Progenitor cell of endocrine pancreas (in vitro differentiated cells): ENCODE measurements at places on chromosomes 1 and 21.

- H3K4me3 ChIP-seq, result no peak overlapping the region
- DNase-seq, result no peak
- peaks cover 15% of the 10 kb centered on the region for H3K36me3 ChIP-seq
- peaks cover 6% of the 10 kb centered on the region for H3K4me1 ChIP-seq
- H3K27ac ChIP-seq, result no peak overlapping the region
Observed at GRCh38 chr21:36759348-36760083, 60.6 kb downstream of the SIM2 start.

DNA sequence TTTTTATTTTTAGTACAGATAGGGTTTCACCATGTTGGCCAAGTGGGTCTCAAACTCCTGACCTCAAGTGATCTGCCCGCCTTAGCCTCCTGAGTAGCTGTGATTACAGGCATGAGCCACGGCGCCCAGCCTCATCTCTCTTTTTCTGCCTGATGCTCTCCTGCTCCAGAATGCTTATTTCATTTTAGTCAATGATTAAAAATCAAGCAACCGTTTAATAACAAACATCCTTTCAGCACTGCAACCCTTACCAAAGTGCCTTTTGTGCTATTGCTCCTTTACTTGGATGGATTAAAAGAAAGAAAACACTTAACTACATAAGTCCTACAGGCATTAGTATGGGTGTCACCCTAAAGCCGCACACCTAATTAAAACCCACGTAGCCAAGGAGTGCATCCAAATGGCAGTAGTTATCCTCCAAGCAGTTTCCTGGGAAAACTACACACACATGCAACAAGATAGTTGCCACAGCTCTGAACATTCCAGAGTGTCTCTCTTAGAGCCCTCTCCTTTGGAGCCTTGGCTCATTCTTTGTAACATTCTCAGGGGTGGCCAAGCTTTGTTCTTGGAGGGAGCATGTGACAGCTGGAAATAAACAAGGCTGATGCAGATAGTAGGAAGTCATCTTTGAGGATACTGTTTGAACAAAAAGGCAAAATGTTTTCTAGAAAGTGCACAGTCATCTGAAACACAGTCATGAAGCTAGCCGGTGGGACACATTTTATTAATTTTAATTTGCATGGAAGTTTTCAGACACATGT lies 51.2 kb downstream of the KCNJ15 start:
- no peaks in the 10 kb centered on the region for H3K36me3 ChIP-seq
- no peak for DNase-seq
- H3K27me3 ChIP-seq, result no peaks in the 10 kb centered on the region
- H3K4me3 ChIP-seq, result no peak overlapping the region
- H3K27ac ChIP-seq, result no peak overlapping the region
- peaks cover 2% of the 10 kb centered on the region for H3K4me1 ChIP-seq

- no peak overlapping the region for H3K4me3 ChIP-seq
- DNase-seq, result no peak
- H3K36me3 ChIP-seq, result no peaks in the 10 kb centered on the region
- H3K27ac ChIP-seq, result no peak overlapping the region
- H3K4me1 ChIP-seq, result no peaks in the 10 kb centered on the region
Observed at GRCh38 chr1:41586230-41586629, 101.7 kb upstream of the EDN2 start.

DNA sequence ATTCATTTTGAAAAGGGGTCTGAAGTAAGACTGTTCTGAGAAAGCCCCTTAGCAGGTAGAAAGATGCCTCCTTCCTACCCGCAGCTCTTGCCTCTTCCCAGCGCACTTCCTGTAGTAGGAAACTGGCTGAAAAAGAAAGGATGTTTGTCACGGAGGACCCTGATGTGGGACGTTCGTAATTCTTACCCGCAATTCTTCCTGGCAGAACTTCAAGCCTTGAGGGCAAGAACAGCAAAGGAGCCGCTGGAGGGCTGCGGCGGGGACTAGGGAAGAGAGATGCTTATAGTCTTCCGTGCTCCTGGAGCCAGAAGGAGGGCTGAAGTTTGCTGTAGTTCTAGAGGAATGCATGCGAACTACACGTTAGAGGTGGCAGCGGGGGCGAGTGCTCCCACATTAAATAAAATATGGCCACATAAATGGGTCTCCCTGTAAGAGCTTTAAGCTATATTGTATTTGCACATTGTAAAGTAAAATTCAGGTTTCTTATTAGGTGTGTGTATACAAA lies 6.3 kb downstream of the C1orf53 start:
- H3K4me1 ChIP-seq, result peaks cover 13% of the 10 kb centered on the region
- no peaks in the 10 kb centered on the region for H3K36me3 ChIP-seq
- H3K4me3 ChIP-seq, result no peak overlapping the region
- no peak for DNase-seq
- H3K27me3 ChIP-seq, result peaks cover 97% of the 10 kb centered on the region

- DNase-seq, result no peak
- H3K36me3 ChIP-seq, result no peaks in the 10 kb centered on the region
- H3K4me1 ChIP-seq, result no peaks in the 10 kb centered on the region
- no peak overlapping the region for H3K4me3 ChIP-seq
- H3K27me3 ChIP-seq, result peaks cover 56% of the 10 kb centered on the region
Observed at GRCh38 chr1:22319608-22320007, 132.0 kb upstream of the ZBTB40 start.

- H3K27me3 ChIP-seq, result no peaks in the 10 kb centered on the region
- peak overlapping the region; percentile 8 for H3K4me3 ChIP-seq
- DNase-seq, result no peak
- H3K4me1 ChIP-seq, result peaks cover 64% of the 10 kb centered on the region
Observed at GRCh38 chr1:230210326-230210980, 143.4 kb downstream of the GALNT2 start.

DNA sequence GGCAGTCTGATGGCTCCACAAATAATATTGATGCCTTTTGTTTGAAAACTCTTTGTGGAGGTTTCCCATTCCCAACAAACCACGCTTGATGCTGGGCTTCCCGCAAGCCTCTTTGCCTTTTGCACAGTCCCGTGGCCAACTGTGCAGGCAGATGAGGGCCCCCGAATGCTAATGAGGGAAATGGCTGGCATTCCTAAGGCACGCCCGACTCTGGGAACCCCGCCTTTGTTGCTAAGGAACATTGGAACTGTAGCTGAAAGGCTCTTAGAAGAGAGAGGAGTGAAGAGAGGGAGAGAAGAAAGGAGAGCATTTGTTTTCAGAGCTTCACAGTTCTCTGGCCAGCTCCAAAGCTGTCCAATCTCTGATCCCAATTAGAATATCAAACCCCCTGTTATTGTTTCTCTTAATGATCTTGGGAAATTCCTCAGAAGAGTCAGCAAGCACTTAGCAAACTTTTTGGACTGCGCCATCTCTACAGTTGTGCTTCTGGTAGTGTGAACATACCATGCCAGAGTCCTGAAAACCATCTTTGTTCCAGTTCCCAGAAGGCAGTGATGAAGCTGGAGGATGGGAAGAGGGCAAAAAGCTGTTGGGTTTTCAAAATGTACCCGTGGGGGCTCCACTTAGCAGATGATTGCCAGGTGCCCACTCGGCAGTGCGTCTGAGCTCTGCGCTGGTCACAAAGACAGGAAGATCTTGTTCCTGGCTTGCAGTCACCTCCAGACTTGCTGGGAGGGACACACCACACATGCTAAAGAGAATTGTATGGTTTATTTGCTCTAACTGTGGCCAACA lies 60.1 kb upstream of the CYP2J2 start:
- H3K4me3 ChIP-seq, result no peak overlapping the region
- no peaks in the 10 kb centered on the region for H3K4me1 ChIP-seq
- peaks cover 7% of the 10 kb centered on the region for H3K27me3 ChIP-seq
- DNase-seq, result no peak
- no peaks in the 10 kb centered on the region for H3K36me3 ChIP-seq
- no peak overlapping the region for H3K27ac ChIP-seq

DNA sequence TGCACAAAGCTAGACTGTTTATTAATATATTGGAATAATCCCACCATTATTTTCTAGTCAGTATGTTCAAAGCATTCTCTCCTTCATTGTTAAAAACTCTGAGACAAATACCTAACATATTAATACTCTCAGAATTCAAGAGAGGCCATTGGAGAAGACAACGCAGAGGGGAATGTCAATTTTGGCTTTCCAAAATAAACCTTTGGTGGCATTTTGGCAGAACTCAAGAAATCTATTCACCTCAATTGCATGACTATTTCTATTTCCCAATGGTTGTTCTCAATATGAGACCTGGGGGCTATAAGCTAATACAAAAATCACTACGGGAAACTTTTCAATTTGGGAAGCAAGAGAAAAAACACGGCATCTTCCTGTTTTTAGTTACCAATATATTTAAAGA lies 58.5 kb downstream of the RUSC1 start:
- H3K36me3 ChIP-seq, result peaks cover 24% of the 10 kb centered on the region
- H3K4me1 ChIP-seq, result peaks cover 6% of the 10 kb centered on the region
- H3K27ac ChIP-seq, result no peak overlapping the region
- no peak for DNase-seq
- H3K27me3 ChIP-seq, result no peaks in the 10 kb centered on the region

DNA sequence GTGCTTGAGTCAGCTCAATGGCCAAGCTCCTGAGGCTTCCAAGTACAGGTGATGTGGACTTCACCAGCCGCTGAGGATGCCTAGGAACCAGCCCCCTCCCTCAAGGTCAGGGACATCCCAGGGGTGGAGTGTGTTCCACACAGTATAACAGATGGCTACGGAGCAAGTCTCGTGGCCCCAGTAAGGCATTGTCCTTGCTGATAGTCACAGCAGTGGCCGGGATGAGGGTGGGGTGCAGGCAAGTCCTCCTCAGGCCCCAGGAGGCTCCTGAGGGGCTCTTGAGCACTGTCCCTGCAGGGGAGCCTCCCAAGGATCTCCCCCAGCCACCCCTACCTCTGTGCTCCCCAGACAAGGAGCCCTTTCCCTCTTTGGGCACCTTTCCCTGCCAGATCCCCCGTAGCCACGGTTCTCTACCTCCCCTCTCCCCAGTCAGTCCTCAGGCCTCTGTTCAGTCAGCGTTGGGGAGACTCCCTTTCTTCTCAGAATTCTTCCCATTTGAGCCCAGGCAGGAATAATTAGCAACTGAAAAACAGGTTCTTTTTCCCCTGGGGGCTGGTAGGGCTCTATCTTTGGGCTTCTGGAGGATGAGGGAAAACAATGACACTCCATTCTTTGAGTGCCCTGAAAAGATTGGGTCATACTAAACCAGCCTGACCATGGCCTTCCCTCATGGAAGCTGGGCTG lies 7.1 kb upstream of the THEM5 start:
- H3K4me1 ChIP-seq, result peaks cover 1% of the 10 kb centered on the region
- no peak overlapping the region for H3K4me3 ChIP-seq
- peaks cover 16% of the 10 kb centered on the region for H3K27me3 ChIP-seq
- H3K27ac ChIP-seq, result no peak overlapping the region
- DNase-seq, result no peak
- H3K36me3 ChIP-seq, result no peaks in the 10 kb centered on the region

DNA sequence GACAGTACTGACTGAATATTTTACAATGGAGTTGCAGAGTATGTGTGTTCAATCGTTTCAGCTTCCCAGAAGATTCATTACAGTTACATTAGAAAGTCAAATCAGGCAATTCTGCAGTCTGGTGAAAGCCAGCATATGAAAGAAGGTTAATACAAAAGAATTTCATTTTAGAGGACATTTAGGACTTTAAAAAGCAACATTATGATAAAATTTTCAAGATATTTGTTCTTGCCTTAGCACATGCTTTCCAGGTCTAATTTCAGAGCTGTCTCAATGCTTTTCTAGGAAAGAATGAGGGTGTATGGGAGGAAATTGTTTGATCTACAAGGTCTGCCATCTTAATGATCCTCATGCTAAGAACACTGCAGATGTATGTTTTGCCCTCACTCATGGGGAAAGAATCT lies 63.2 kb downstream of the RERE start:
- no peaks in the 10 kb centered on the region for H3K27me3 ChIP-seq
- peak overlapping the region; percentile 29 for H3K27ac ChIP-seq
- no peak for DNase-seq
- no peaks in the 10 kb centered on the region for H3K36me3 ChIP-seq
- H3K4me1 ChIP-seq, result peaks cover 28% of the 10 kb centered on the region
- no peak overlapping the region for H3K4me3 ChIP-seq

DNA sequence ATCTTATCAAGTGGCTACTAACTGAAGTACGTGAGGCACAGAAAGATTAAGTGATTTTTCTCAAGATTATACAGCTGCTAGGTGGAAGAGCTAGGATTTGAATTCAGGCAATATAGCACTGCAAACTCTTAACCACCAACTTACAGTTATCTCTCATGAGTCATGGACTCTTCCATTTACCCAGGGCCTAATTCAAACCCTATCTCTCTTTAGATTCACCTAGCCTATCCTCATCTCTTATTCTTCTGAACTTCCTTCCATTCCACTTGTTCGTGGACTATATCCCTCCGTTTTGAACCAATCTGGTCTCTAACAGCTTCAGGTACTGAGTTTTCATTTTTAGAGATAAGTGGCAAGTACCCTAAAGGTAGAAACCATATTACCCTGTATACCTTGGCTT lies 92.8 kb upstream of the DMRTA2 start:
- peaks cover 16% of the 10 kb centered on the region for H3K36me3 ChIP-seq
- no peaks in the 10 kb centered on the region for H3K27me3 ChIP-seq
- no peak overlapping the region for H3K4me3 ChIP-seq
- H3K27ac ChIP-seq, result no peak overlapping the region
- no peak for DNase-seq

- H3K4me1 ChIP-seq, result peaks cover 24% of the 10 kb centered on the region
- H3K27me3 ChIP-seq, result no peaks in the 10 kb centered on the region
- H3K4me3 ChIP-seq, result no peak overlapping the region
Observed at GRCh38 chr21:36186506-36187399, 30.1 kb downstream of the DOP1B start.

DNA sequence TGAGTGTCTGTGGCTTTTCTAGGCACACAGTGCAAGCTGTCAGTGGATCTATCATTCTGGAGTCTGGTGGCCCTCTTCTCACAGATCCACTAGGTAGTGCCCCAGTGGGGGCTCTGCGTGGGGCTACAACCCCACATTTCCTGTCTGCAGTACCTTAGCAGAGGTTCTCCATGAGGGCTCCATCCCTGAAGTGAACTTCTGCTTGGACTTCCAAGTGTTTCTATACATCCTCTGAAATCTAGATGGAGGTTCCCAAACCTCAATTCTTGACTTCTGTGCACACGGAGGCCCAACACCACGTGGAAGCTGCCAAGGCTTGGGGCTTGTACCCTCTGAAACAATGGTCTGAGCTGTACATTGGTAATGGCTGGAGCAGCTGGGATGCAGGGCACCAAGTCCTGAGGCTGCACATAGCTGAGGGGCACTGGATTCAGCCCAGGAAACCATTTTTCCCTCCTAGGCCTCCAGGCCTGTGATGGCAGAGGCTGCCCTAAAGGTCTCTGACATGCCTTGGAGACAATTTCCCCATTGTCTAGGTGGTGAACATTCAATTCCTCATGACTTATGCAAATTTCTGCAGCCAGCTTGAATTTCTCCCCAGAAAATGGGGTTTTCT lies 29.2 kb upstream of the TSNAX start:
- H3K27ac ChIP-seq, result no peak overlapping the region
- no peak overlapping the region for H3K4me3 ChIP-seq
- no peaks in the 10 kb centered on the region for H3K27me3 ChIP-seq

GRCh38 chr1:40842691-40843090 lies 19.5 kb downstream of the CITED4 start:
- H3K27me3 ChIP-seq, result no peaks in the 10 kb centered on the region
- H3K4me3 ChIP-seq, result no peak overlapping the region
- DNase-seq, result no peak
- peaks cover 1% of the 10 kb centered on the region for H3K36me3 ChIP-seq
- H3K4me1 ChIP-seq, result peaks cover 8% of the 10 kb centered on the region
